Stimulated activated CD8-positive, alpha-beta memory T cell treated with anti-CD3 and anti-CD28 coated beads, Interleukin-7, amount 100 ng/mL, for 4 hours (primary cell): ENCODE measurements at places on chromosomes 2 and 18.

- no peak for DNase-seq
These were observed 594.5 kb upstream of the CHAC2 start for GRCh38 chr2:53173091-53173490.

DNA sequence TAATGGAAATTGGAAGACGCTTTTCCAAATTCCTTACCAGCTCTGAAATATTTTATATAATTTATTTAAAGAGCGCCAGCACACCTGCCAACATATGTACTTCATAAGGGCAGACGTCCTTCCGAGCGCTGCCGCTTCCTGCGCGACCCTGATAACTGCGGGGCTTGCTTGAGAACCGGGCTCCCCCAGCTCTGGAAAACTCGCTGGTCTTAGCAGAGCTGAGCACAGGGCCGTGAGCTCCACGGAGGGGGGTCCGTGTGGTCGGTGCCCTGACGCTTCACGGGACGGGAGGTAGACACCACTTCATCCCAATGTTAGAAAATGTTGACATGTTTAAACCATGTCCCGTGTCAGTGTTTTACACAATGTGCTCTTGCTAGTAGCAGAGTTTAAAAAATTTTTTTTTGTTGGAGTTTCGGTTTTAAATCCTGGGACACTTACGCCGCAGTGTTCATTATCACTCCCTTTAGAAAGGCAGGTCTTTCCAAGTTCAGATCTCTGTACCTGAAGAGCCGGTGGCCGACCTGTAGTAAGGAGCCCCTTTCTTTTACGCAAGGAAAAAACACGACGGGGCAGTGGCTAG, 1.6 kb downstream of the NFATC1 start:
- DNase-seq: no peak

DNA sequence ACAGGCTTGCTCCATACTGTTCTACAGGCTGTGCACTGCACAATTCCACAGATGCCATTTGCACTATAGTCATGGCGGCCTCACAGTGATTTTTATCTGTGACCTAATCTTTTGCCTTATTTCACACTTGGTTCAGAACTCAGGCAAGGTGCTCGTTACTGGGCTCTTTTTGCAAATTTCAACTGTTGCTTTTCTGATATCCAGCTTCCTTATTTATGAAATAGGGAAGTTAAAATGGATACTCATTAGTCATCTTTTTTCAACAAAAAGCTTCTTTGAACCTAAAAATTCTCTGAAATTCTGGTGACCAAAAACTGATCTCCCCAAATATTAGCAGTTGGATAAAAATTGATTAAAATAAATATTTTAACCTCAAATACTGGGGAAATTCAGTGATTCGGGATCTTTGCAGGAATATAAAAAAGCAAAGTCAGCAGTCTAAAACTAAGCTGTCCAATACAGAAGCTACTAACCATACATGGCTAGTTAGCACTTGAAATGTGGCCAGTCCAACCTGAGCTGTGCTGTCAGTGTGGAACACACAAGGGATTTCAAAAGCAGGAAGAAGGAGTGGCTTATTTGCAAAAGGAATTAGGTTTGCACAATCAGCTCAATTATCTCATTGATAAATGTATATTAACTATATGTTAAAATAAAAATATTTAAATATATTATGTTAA, 134.4 kb downstream of the COL4A4 start:
- DNase-seq: no peak

DNA sequence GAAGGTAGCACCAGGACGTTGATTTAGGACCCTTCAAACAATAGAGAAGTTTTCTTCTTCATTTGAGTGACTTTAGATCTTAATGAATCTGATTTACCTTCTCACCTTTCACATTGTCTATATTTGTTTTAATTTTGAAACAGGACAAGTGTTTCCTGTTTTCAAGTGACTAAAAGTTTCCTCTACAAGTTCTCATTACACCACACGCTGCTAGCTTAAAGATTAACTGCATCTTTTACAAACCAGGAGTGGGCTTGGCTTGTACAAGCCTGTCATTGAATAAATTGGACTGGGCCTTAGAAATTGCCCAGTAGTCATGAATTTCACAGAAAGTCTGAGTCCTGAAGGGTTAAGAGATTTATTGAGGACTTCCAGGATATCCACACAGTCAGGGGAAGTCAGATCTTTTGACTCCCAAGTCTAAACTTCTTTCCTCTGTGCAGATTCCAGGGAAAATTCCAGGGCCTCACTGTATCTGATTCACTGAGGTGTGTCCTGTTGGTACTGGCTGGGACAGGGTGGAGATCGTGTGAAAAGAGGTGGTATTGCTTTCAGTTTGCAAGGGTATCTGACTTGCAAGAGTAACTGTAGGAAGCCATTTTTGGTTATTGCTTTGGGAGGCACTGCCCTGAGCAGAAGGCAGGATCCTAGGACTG, 3.4 kb downstream of the SGPP2 start:
- DNase-seq: no peak

DNA sequence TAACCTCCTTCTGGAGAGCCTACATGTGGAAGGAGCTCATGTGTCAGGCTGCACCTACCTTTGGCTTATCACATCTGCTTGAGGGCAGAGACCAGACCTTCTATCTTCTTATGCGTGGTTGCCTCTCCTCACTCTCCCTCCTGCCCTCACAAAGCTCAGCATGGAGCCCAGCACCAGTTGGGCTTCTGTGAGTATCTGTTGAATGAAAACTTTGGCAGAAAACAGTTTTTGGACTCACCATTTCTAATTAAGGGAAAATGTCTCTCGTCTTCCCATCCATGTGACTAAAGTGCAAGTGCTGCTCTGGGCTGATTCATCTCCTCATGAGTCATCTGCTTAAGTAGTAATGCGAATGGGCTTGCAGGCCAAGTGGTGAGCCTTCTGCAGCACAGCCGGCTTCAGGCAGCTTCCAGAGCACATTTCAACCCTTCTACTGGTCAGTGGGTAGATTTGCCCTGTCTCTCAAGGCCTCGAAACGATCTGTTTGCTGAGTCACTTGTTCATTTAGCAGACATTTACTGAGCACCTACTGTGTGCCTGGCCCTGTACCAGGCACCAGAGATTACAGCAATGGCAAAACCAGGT, 102.6 kb downstream of the VSNL1 start:
- DNase-seq: no peak

GRCh38 chr2:58435246-58435645, 194.1 kb upstream of the FANCL start:
- DNase-seq: no peak

DNA sequence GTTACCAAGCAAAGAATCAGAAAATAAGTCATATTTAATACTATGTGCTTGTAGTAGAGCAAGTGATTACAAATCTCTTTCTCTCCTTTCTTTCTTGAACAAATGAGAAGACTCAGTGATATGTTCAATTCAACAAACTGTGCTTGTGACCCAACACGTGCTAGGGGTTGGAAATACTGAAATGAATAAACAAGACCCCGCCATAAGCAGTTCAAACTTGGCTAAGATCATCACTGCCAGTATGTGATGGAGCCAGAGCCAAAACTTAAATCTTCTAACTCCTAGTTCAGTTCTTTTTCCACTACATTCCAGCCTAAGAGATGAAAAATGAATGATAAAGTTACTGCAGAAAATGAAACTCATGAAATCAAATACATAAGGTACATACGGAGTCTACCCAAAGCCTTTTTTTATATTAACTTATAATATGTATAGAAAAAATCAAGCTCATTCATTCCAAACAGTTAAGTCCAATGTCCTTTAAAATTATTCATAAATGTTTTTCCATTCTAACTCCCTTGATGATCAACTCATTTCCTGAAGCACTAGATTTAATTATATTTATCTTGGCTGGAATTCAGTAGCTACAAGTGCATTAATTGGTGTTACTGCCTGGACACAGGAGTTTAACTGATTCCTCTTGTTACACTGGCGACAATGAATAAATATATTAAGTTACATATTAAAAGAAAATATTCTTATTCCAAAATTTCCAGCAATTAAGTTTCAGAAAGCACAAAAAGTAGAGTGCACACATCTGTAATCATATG, 36.0 kb downstream of the GALNT3 start:
- DNase-seq: no peak

GRCh38 chr2:112301171-112301584, 25.8 kb downstream of the ZC3H6 start:
- no peak for DNase-seq

DNA sequence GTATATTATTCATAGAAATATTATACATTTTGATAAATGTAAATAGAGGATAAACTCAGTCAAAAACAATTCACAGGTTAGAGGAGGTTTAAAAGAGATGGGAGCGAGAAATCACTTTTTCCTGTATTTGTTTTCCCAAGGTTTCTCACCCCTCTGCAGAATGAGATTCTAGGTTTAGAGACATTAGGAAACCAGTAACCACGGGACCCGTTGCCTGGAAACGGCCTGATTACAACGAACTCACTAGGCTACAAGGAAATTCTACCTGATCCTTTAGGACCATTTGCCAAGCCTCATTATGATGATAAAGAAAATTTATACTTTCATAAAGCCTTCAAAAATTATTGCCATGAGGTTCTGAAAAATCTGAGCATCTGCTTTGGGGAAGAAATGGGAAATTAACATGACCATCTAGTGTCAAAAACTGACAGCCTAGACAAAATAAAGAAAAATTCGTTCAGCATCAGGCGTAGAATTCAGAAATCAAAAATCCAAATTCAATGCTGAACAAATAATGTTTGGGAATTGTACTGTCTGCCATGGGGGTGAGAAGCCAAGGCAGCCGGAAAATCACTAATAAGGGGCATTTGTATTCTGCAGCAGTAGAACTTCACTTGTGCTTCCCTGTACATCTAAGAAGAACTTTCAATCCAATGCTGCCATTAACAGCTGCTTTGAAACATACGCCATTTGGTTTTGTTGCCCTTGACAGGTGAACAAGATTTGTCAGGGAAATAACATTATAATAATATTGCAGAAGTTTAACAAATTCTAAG, 262.3 kb downstream of the NRXN1 start:
- no peak for DNase-seq

DNA sequence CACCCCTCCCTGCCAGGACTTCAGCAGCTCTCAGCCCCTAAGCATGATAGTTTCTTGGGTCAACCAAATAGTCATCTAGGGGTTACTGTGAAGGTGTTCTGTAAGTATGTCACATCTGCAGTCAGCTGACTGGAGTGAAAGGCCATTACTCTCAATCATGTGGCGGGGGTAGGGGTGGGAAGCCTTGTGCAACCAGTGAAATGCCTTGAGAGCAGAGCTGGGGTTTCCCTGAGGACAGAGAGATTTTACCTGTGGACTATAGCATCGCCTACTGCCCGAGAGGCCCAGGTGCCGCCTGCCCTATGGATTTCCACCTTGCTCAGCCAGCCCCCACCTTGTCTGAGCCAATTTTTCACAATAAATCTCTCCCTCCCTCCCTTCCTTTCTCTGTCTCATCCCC, 20.9 kb upstream of the KLF11 start:
- no peak for DNase-seq

GRCh38 chr2:182381225-182381624, 45.6 kb downstream of the PDE1A start:
- no peak for DNase-seq

DNA sequence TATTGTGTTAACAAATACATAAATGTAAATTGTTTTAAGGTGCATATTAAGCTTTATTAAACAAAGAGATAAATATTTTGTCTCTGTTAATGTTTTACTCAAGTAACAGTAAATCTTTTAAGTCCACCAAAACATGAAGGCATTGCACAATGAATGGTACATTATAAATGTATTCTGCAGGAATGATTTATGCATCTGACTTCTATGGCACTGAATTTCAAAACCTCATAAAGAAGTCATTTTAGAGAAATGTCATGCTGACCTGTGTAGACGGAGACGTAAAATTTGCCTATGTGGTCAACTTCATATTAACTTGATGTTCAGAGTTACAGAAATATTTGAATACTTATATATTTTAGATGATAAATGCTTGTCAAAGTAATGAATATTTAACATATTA, 194.7 kb downstream of the BABAM2 start:
- DNase-seq: no peak

DNA sequence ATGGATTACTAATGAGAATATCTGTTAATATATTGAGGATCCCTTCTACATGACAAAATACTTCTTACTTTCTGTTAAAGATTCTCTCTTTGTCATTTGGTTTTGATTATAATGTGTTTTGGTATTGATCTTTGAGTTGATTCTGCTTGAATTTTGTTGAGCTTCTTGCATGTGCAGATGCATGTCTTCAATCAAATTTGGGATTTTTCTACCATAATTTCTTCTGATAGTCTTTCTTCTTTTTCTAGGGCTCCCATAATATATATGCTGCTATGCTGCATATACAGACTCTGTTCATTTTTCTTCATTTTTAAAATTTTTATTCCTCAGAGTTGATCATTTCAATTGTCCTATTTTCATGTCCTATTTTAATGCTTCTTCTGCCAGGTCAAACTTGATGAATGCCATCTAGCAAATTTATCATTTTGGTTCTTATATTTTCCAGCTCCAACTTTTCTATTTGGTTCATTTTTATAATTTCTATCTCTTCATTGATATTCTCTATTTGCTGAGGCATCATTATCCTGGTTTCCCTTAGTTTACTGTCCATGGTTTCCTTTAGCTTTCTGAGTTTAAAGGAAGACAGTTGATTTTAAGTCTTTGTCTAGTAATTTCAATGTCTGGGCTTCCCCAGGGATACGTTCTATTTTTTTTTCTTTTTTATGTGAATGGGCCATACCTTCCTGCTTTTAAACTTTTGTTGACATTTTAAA, 244.7 kb downstream of the WDPCP start:
- DNase-seq: no peak

GRCh38 chr2:175792881-175793280, 209.2 kb downstream of the LNPK start:
- no peak for DNase-seq

DNA sequence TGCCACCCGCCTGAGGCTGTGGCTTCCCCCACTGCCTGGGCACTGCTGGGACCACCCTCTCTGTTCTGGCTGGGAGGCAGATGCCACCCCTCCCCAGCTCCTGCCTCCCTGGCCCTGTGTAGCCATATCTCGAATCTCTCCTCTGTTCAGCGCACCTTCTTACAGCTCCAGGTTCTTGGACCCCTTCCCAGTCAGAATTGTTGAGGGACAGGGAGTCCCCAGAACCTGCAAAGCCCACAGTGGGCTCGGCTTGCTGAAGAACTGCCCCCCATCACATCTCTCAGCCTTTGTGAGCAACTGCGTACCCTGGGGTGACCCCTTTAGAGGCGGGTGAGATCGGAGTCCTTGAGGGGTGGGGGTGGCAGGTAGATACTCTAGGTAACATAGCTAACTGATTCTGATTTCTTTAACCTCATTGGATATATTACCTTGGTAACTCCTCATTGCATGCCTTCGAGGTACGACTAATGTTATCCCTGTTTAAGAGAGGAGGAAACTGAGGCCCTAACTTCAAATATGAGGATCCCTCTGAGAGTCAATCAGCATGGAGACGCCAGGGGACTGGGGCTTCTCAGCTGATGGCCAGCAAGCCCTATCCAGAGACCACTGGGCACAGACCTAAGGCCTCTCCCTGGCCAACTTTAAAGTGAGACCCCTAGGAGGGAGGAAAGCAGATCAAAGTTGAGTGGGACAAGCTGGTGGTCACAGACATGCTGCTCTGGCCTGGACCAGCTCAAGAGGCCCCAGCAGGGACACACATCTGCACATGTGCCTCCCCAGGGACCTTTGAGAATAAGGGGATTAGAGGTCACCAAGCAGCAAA, 101.3 kb downstream of the CAPN13 start:
- no peak for DNase-seq

GRCh38 chr2:96207073-96207773, 1.4 kb downstream of the STARD7 start:
- no peak for DNase-seq
